ENCODE measurements at places on chromosomes 5 and 9. TPM values are rescaled to one million over a fixed set of nuclear protein-coding genes. Genes with fewer than 3 reads are reported as not detected.

- H3K27ac ChIP-seq: no peak overlapping the region
- no peaks in the 10 kb centered on the region for H3K4me1 ChIP-seq
- H3K4me3 ChIP-seq: no peak overlapping the region
- H3K27me3 ChIP-seq: peaks cover 100% of the 10 kb centered on the region
- no peak for DNase-seq
These were observed 25.0 kb downstream of the HMCN2 start for GRCh38 chr9:130290291-130291181.

- H3K27ac ChIP-seq: no peak overlapping the region
- no peaks in the 10 kb centered on the region for H3K27me3 ChIP-seq
- no peaks in the 10 kb centered on the region for H3K4me1 ChIP-seq
- DNase-seq: no peak
These were observed 148.2 kb upstream of the LRRTM2 start for GRCh38 chr5:139023286-139023685.

DNA sequence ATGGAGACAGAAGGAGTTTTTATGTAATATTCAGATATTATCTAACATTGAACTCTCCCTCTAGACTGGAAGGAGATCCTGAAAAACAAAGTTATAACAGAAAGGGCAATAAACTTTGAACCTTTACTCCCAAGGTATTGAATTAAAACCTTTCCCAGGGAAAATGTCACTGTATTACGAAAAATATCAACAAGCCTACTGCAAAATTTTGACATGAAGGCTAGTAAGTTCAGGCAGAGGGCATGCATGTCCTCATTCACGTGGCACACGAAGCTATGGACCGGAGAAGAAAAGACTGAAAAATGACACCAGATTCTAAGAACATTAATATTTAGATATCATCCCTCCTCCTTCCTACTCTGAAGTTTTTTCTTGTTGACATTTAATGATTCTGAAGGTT lies 638.8 kb downstream of the LRRC70 start:
- no peak overlapping the region for H3K4me3 ChIP-seq
- no peak overlapping the region for H3K27ac ChIP-seq
- no peaks in the 10 kb centered on the region for H3K27me3 ChIP-seq
- no peaks in the 10 kb centered on the region for H3K4me1 ChIP-seq
- H3K36me3 ChIP-seq: no peaks in the 10 kb centered on the region

DNA sequence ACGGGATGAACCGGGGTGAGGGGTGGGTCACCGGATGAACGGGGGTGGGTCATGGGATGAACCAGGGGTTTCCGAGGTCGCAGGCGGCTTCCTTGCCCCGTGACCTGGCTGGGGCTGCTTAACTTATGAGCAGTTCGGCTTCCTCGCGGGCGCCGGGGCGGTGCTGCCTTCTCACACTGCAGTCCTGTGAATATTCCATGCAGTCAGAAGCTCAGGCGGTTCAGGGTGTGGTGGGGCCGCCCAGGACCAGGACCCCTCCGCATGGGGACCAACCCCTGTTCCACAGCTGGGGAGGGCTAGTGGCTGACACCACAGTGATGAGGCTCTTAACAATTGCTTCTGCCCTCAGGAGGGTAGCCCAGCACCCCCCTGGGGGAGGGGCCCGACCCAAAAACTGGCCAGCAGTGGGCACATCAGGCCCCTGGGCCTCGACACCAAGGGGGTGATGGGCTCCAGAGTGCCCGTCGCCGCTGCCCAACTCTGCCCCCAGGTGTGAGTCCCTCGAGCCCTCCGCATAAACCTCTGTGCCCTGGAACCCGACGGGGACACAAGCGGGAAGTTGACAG lies 30.9 kb upstream of the SLC9A3 start:
- H3K27me3 ChIP-seq: peaks cover 45% of the 10 kb centered on the region
- peaks cover 27% of the 10 kb centered on the region for H3K4me1 ChIP-seq
- peaks cover 5% of the 10 kb centered on the region for H3K36me3 ChIP-seq
- peak; percentile 36 for DNase-seq
- no peak overlapping the region for H3K4me3 ChIP-seq

DNA sequence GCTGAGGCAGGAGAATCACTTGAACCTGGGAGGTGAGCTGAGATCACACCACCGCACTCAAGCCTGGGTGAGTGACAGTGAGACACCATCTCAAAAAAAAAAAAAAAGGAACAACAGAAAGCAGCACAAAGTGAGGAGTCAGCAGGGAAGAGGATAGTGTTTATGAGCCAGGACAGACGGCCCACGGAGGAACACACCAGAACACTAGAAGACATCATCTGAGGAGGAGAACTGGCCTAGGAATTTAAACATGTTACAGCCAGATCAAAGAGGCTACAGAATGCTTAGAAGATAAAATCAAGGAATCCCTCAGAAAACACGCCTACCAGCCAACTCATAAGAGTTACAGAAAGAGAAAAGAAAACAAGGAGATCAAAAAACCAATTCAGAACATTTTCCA lies 12.2 kb downstream of the UBAC1 start:
- H3K36me3 ChIP-seq: peaks cover 6% of the 10 kb centered on the region
- H3K27me3 ChIP-seq: no peaks in the 10 kb centered on the region
- DNase-seq: no peak
- H3K27ac ChIP-seq: no peak overlapping the region
- H3K4me3 ChIP-seq: no peak overlapping the region
- no peaks in the 10 kb centered on the region for H3K4me1 ChIP-seq

DNA sequence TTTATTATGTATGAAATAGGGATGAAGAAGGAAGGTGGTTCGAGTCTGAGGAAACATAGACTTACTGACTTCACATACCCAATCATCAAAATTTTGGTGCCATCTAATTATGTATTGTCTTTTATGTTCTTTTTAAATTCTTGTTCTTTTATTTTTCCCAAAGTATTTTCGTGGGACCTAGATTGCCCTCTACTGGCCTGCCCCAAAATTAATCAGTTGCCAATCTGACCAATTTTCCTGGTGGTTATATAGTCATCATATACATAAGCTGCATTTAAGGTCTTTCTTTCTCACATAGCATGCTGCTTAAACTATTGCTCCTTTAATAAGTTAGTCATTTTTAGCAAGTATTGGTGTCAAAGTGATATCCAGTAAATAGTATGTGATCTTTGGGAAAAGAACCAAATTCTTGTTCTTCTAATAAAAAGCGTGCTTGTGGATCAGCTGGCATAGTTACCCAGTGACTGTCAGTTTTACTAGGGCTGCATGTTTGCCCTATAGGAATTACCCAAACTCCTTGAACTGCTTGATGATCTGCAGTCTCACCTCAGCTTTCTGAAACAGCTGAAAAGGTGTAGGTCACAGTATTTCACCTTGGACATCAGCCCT lies 223.5 kb downstream of the SH3GL2 start:
- no peaks in the 10 kb centered on the region for H3K36me3 ChIP-seq
- no peak overlapping the region for H3K27ac ChIP-seq
- H3K4me3 ChIP-seq: no peak overlapping the region
- peaks cover 13% of the 10 kb centered on the region for H3K27me3 ChIP-seq

DNA sequence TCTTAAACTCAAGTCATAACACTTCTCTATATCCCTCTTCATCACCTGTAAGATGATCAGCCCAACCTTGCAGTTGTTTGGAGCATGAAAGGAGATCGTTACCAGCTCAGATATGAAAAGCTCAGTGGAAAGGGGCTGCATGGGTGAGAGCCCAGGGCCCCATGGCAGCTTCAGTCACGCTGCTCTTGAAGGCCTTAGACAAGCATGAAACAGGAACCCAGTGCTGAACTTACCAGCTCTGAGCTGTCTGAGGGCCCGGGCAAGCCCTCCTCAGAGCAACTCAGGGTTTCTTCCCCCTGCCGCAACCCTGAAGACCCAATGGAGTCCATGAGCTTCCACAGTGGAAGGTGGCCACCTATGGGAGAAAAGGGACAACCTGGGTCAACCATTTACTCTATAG lies 3.3 kb downstream of the HK3 start:
- peaks cover 7% of the 10 kb centered on the region for H3K4me1 ChIP-seq
- peaks cover 33% of the 10 kb centered on the region for H3K27me3 ChIP-seq
- no peaks in the 10 kb centered on the region for H3K36me3 ChIP-seq
- no peak overlapping the region for H3K27ac ChIP-seq
- DNase-seq: no peak
- H3K4me3 ChIP-seq: no peak overlapping the region

DNA sequence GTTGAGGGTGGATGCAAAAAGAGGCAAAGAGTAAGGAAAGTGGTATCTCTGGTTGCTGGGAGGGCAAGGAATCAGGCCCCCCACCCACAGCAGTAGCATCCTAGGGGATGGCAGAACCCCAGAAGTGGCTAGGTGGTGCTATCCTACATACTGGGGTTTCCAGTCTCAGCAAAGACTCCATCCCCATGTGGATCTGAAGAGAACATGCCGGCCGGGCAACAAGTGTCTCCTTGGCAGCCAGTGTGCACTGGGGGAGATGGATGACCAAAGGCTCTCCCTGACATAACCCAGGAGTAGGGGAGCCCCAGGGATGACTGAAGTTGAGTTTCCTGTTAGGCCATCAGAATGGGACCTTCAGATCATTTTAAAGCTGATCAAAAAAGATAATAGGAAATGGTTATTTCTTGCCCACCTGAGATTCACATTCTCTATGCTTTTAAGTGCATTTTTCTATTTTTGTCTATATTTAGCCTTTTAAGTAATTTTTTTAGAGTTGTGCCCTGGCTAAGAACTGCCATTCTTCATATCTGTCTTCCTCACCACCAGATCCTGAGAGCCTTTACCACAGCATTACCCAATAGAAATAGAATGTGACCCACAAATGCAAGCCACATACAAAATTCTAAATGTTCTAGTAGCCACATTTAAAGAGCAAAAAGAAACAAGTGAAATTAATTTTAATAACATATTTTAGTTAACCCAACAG lies 78.7 kb upstream of the SMIM23 start:
- H3K4me1 ChIP-seq: no peaks in the 10 kb centered on the region
- no peaks in the 10 kb centered on the region for H3K36me3 ChIP-seq
- DNase-seq: no peak
- no peak overlapping the region for H3K27ac ChIP-seq

GRCh38 chr9:105697871-105698270 lies 3.5 kb downstream of the TMEM38B start:
- H3K27ac ChIP-seq: no peak overlapping the region
- H3K4me1 ChIP-seq: peaks cover 12% of the 10 kb centered on the region
- no peaks in the 10 kb centered on the region for H3K27me3 ChIP-seq
- no peak for DNase-seq

The ADAMTS2 gene
- total RNA-seq: not detected

The IRGM gene
- not detected for total RNA-seq

The DMRT2 gene
- total RNA-seq: not detected

The PCDHB10 gene
- 1.2 TPM for total RNA-seq
